Right renal cortex interstitium (tissue), 3 donors: ENCODE measurements at places on chromosomes 1 and 21.

GRCh38 chr1:18882486-18882885 lies 19.9 kb downstream of the ALDH4A1 start:
- no peak for DNase-seq

GRCh38 chr1:53340660-53341520 lies 13.0 kb upstream of the LRP8 start:
- no peak for DNase-seq

DNA sequence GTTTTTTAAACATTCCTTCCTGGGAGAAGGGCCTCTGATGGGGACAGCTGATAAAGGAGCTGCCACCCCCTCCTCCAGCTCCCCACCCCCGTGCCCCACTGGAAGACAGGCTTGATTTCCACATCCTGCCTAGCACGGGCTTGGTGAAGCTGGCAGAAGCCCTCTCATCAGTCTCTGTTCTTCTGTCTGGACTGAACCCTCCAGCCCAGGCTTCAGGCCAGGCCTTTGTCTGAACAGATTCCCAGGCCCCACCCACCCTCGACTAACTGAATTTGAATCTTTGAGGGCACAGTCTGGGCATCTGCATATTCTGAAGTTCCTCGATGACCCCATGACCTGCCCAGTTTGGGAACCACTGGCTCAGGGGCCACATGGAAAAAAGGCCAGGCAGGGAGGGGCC lies 75.3 kb downstream of the CD58 start:
- DNase-seq = no peak

GRCh38 chr1:81950037-81950436 lies 149.3 kb downstream of the ADGRL2 start:
- DNase-seq = no peak

DNA sequence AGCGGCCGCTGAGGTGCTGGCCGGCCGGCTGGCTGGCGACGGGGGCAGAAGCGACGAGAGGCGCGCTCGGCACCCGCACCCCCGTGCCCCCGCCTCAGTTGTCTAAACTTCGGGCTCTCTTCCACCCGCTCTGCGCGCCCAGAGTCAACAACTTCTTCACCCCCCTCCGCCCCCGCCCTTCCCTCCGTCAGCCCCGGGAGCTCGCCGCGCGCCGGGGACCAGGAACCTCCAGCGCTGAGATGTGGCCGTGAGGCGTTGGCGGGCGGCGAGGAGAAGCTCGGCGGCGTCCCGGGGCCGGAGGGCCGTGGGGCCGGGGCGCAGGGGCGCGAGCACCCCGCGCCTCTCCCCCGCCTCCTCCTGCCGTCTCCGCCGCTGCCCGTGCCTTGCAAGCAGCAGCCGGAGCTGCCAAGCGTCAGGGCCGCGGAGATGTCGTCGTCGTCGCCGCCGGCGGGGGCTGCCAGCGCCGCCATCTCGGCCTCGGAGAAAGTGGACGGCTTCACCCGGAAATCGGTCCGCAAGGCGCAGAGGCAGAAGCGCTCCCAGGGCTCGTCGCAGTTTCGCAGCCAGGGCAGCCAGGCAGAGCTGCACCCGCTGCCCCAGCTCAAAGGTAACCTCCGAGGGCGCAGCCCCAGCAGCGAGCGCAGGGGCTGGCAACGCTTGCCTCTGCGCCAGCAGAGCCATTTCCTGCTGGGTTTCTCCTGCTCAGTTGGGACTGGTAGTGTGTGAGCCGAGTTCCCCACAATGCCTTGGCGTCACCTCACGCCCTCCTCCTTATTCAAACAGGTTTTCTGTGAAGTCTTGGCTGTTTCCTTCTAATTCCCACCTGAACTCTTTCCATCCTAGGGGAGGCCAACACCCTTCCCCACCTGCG lies 710 bp downstream of the PPP2R5A start:
- peak; percentile 40 for DNase-seq

DNA sequence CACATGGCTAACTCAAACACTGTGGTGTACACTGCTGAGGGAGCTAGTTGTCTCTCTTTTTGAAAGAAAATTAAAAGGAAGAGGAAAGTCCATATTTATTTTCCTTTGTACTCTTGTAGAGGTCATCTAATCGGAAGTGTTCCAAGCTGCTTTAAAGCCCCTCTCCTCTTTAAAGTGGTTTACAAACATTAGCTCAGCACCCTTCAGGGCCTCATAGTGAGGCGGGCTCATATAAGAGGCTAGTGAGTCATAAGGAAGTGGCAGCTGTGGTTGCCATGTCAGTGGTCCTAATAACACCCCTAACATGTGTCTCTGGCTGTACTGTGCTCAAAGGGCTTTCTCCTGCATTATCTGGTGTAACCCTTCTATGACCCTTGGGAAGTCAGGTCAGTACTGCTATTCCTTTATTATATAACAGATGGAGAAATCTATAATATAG lies 104.4 kb upstream of the SERBP1 start:
- no peak for DNase-seq

- DNase-seq = no peak
These were observed 3.0 kb downstream of the GPN2 start for GRCh38 chr1:26887125-26887524.

DNA sequence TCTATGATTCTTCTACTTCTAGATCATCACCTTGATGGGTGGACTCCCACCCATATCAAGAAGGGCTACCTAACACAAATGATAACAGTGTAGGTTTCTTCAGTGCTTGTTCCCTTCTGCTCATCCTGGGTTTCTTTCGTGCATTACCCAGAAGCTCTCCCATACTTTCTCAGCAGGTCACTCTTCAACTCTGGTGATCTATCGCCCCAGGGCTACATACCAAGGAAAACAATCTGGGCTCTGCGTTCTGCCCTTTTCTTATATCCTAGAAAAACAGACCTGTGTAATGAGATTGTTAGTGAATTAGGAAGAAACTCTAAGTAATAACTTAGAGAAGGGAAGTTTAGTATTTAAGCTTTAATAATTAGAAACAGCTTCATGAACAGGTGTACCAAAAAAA lies 370.6 kb upstream of the SPAG17 start:
- no peak for DNase-seq

DNA sequence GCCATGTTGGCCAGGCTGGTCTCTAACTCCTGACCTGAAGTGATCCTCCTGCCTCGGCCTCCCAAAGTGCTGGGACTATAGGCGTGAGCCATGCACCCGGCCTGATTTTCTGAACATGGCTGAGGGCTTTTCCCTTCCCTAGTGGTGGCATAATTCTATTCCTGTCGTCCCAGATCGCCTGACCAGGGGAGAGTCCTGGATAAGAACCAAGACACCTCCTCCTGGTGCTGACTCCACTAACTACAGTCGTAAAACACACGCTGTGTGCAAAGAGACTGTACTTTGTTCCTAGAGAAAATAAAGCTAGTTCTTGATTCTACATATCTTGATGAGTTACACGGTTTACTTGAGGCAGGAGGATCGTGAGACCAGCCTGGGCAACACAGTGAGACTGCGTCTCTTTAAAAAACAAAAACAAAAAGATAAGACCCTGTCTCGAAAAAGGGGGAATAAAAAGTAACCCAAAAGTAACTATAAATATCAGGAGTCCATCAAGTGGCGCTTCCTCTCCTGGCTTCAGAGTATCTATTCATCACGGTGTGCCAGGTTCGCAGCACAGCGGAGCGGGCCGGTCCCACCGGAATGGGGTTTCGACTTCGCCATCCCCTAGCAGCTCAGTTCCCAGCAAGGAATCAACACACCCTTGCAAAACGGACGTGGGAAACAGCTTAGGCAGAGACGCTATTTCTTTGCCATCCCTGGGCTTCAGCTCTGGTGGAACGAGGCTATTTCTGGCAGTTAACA lies 973 bp downstream of the SDF4 start:
- DNase-seq = no peak

GRCh38 chr1:30522031-30523004 lies 201.1 kb downstream of the MATN1 start:
- DNase-seq = no peak

DNA sequence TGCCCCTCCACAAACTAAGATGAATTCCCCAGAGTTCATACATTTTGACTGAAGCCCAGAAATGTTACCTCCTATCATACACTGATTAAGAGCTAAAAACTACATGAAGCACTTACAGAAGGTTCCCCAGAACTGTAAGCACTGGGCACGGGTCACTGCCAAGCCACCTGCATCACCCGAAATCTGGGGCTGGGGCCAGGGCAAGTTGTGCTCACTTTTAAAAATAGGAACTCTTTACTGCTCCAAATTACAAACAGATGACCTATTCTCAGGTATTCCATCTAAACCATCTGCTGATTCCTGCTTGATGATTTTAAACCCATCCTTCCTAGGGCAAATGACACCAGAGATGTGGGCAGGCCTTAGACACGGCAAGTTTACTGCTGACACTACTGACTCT lies 4.8 kb downstream of the SETD4 start:
- no peak for DNase-seq

- no peak for DNase-seq
These were observed 1.2 kb downstream of the GPR88 start for GRCh38 chr1:100538913-100539835.

DNA sequence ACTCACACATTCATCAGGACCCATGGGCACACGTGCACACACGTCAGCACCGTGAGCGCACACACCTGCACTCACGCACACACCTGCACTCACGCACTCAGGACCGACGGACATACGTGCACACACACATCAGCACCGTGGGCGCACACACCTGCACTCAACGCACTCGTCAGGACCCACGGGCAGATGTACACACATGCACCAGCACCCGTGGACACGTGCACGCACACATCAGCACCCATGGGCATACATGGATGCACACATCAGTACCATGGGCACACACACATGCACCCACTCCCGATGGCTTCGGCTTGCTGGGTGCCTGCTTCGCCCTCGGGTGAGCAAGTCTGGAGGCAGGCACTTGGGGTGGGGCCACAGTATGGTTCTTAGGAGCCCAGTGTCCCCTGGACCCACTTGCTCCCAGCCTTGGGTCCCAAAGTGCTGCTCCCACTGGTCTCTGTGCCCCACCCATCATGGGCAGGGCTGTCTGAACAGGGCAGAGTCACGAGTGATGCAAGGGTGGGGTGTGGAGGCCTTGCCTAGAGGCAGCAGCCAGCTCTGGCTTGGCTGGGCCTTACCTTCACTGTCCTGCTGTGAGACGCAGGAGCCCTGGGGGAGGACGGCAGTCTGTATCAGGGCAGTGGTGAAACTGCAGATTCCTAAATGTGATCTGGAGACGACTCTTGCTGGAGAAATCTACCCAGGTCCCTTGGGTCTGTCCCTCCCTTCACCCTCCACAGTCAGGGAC lies 49.8 kb downstream of the SKI start:
- DNase-seq = no peak

- no peak for DNase-seq
These were observed 111.0 kb downstream of the PTPN14 start for GRCh38 chr1:214440219-214440965.

- DNase-seq = no peak
These were observed 181.3 kb downstream of the ETS2 start for GRCh38 chr21:38986806-38987632.

DNA sequence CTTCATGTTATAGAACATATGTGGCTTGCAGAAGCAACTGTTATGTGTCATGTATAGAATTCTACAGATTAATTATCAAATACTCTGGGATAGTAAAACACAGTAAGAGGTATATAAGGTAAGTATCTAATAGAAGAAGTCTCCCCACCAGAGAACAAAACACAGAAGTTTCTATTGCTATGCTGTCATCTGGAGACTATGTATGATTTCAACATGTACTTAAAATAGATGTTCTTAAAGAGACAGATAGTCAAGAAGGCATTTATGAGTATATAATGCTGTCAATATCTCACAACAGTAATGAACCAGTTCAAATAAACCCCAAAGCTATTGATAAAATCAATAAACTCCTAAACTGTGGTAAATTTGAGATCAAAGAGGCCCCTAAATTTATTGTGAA lies 8.1 kb upstream of the ADCY10 start:
- no peak for DNase-seq

DNA sequence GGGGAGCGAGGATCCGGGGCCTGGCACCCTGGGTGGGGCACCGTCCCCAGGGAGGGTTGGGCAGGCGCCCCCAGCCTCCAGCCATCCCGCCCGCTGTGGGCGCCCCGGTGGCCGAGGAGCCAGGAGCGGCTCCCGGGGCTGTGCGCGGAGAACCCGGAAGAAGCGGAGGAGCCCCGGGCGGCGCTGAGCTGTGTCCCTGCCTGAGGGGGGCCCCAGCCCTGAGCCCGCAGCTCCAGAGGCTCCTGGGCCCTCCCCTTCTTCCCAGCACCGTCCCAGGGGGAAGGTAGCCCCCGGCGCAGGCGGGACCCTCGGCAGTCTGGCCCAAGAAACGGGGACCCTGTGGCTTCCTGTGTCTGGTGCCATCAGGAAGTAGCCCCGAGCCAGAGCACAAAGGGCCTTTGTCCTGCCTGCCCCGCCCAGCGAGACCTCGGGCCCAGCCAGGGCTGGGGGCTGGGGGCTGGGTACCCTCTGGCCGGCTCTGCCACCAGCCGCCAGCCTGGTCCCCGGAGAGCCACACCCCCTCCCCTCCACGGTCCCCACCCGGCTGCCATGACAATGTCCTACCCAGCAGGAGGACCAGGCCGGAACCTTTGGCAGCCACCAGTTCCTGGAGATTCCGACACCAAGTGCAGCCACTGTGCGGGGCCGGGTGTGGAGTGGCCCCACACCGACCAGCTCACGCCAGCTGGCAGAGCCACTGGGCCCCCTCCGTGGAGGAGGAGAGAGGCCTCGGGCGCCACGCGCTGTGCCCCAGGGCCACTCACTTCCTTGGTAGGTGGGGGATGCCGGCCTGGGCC lies 15.6 kb upstream of the TTLL10 start:
- no peak for DNase-seq

- no peak for DNase-seq
These were observed 346.7 kb upstream of the ADGRL4 start for GRCh38 chr1:79353224-79353623.

DNA sequence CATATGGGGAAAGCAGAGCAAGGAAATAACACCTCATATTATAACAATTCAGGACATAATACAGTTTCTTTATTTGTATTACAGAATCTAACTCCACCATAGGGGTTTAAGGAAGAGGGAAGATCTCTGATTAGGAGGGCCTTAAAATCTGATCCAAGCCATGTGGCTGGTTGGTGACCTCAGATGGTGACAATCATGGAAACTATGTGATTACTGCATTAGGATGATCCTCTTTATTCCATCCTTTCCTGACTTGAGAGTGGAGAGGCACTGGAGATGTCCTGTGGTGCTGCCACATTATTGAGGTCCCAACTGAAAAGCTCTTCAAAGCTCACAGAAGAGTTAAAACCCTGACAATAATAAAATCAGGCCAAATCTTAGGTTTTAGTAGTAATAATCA lies 168.1 kb upstream of the BEND5 start:
- no peak for DNase-seq

- DNase-seq = no peak
These were observed 48.1 kb downstream of the MAP3K21 start for GRCh38 chr1:233375653-233376052.

- no peak for DNase-seq
These were observed 126.5 kb downstream of the SYF2 start for GRCh38 chr1:25105836-25106235.
